ENCODE measurements at places on chromosomes 12 and 14. TPM values are rescaled to one million over a fixed set of nuclear protein-coding genes. Genes with fewer than 3 reads are reported as not detected.

DNA sequence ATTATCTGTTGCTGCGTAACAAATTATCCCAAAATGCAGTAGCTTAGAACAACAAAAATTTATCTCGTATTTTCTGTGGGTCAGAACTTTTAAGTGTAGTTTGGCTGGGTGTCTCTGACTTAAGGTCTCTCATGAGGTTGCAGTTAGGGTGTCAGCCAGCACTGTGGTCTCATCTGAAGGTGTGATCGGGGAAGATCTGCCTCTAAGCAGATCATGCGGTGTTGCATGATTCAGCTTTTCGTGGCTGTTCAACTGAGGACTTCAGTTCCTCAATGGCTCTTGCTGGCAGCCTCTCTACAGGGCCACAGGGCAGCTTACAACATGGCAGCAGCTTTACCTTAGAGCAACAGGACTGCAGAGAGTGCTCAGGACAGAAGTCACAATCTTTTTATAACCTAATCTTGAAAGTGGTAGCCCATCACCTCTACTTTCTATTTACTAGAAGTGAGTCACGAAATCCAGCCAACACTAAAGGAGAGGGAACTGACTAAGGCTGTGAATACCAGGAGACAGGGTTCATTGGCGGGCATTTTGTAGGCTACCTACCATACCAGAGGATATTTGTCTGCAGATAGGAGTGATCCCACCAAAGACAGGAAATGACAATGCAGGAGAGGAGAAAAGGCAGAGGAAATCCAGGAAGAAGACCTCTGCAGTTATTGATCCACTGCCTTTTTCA lies 1.8 kb upstream of the TMPRSS12 start:
- no peaks in the 10 kb centered on the region for H3K36me3 ChIP-seq
- no peak overlapping the region for H3K27ac ChIP-seq
- H3K4me1 ChIP-seq: peaks cover 3% of the 10 kb centered on the region
- DNase-seq: no peak
- H3K4me3 ChIP-seq: no peak overlapping the region

The FSCB gene
- total RNA-seq: not detected

DNA sequence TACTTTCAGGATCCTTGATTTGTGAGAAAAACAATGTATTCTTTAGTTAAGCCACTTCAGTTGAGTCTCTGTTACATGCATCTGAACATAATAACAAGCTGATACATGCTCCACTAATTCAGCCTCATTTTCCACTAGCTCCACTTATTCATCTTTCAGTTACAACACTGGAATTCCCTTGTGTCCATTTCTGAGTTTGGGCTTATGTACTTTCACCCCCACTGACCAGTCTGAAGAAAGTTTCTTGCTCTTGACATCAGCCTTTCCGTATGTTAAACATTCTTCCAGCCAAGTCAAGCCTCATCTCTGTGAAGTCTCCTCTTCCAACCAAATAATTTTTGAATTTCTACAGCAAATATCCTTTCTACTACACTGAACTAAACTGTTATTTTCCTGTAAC lies 592.5 kb upstream of the NOVA1 start:
- H3K4me3 ChIP-seq: no peak overlapping the region
- no peaks in the 10 kb centered on the region for H3K27me3 ChIP-seq
- H3K36me3 ChIP-seq: no peaks in the 10 kb centered on the region
- H3K27ac ChIP-seq: no peak overlapping the region
- no peak for DNase-seq

DNA sequence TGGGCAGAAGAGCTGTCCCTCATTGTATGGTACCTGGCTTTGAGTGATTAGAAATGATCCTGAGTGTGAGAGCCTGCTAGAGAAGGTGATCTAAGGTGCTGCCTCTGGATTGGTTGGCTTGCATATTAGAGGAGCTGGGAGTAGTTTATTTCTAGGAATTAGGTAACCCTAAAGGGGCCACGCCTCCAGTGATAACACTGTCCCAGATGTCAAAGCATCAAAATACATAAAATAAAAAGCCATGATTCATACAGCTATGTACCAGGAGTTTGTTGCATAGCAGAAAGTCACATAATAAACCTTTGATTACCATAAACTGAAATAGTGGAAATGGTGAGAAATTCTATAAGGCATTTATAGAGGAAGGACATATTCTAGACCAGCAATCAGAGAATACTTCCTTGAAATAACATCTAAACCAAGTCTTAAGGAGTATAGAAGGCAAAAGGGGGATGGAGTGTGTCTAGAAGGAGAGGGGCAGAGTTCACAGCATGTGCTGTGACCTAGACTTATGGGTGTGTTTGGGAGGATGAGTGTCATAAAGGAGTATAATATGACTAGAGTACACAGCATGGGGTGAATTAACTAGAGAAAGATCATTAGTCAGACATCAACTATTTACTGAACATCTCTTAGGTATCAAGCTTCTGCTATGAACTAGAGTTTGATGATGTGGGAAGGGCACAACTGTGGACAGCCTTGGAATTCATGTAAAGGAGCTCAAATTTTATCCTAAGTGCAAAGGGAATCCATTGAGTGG lies 686.4 kb downstream of the GALC start:
- H3K36me3 ChIP-seq: no peaks in the 10 kb centered on the region
- H3K27ac ChIP-seq: no peak overlapping the region
- no peak overlapping the region for H3K4me3 ChIP-seq
- H3K27me3 ChIP-seq: no peaks in the 10 kb centered on the region

GRCh38 chr12:2169940-2170339 lies 117.2 kb downstream of the CACNA1C start:
- H3K4me1 ChIP-seq: no peaks in the 10 kb centered on the region
- no peak for DNase-seq
- H3K27me3 ChIP-seq: no peaks in the 10 kb centered on the region
- H3K36me3 ChIP-seq: no peaks in the 10 kb centered on the region

The B4GALNT1 gene
- 0.27 TPM for total RNA-seq

DNA sequence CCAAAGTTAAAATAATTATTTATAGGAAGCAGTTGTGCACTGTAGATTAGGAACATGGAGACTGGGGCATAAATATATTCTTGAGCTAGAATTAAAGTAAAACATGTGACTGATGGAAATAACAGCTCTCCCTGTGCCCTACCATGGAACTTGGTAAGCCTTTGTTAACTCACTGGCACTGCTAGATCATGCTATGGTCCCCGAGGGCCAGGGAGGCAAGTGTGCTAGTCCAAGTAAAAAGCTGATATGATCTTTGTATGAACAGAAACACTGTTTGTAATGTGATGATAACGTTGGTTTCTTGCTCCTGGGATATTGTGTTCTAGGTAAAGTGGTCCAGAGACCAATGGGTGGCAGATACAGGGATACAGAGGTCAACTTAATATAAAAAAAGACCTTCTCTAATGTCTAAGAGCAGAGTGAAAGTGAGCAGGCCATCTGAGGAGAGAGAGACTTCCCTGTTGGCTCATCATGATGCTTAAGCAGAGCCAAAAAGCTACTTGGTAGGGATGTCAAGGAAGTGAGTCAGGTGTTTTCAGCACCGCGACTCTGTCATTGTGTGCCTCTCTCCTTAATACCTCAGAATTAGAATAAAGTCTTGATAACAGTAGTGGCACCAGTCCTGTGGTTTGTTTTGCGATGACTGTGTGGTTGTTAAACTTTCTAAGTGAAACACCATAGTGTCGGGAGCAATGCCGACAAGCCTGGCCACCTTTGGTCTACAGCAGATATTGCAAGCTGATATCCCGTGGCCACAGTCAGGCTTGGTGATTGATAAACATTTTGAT lies 27.6 kb downstream of the BICD1 start:
- no peak overlapping the region for H3K27ac ChIP-seq
- no peaks in the 10 kb centered on the region for H3K27me3 ChIP-seq
- no peak for DNase-seq
- H3K36me3 ChIP-seq: no peaks in the 10 kb centered on the region
- no peaks in the 10 kb centered on the region for H3K4me1 ChIP-seq
- H3K4me3 ChIP-seq: no peak overlapping the region

The PPM1H gene
- total RNA-seq: 0.76 TPM

DNA sequence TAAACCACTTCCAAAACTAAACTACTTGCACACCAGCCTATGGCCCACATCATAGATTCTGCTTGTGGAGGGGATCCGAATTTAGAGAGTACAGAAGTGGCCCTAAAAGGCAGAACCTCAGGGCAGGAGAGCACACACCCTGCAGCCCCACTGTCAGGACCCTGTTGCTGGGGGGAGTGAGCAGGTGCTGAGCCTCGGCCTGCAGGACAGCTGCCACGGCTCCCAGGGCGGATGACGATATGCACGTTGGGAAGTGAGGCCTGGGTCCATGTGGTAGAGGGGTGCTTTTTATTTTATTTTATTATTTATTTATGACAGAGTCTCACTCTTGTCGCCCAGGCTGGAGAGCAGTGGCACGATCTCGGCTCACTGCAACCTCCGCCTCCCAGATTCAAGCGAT lies 73.5 kb downstream of the TNFAIP2 start:
- no peak overlapping the region for H3K4me3 ChIP-seq
- peaks cover 34% of the 10 kb centered on the region for H3K4me1 ChIP-seq
- H3K27me3 ChIP-seq: no peaks in the 10 kb centered on the region
- H3K36me3 ChIP-seq: no peaks in the 10 kb centered on the region
- no peak for DNase-seq

The DBX2 gene
- total RNA-seq: not detected

DNA sequence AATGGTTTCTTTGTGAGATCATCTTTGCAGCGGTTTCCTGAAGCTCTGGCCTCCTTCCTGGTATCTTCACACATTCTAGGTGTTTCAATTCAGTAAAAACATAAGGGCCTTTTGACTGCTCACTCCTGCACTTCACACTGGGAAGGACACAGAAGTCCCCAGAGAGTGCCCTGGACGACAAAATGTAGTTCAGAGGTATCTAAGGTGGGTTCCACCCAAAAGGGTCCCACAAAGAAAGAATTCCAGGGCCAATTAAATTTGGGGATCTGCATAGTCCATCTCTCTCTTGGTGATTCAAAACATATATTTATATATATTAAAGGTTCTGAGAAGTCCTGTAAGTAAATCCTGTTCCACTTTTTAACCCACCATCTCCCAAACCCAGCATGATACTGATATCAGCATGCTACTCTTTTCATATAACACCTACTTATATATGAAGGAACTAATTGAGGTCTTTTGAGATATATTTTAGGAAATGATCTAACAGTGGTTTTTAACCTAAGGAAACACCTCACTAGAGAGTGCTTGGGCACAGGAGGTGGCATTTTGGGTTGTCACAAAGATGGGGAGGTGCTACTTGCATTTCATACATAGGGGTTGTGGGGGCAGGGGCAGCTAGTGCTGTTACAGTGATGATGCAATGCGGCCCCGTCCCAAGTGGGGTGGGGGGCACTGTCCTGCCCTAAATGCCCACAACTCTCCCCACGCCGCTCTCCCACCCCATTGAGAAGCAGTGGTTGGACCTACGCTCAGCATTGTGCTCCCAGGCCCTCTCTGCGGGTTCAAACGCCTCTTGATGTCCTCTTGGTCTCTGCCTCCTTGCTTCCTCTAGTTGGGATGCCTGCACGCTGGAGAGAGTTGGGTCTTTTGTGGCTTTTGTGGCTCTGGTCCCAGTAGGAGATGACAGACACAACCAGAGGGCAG lies 109.4 kb downstream of the ARF6 start:
- peak overlapping the region; percentile 97 for H3K27ac ChIP-seq
- no peaks in the 10 kb centered on the region for H3K36me3 ChIP-seq
- peaks cover 85% of the 10 kb centered on the region for H3K4me1 ChIP-seq

The PLCZ1 gene
- total RNA-seq: not detected

DNA sequence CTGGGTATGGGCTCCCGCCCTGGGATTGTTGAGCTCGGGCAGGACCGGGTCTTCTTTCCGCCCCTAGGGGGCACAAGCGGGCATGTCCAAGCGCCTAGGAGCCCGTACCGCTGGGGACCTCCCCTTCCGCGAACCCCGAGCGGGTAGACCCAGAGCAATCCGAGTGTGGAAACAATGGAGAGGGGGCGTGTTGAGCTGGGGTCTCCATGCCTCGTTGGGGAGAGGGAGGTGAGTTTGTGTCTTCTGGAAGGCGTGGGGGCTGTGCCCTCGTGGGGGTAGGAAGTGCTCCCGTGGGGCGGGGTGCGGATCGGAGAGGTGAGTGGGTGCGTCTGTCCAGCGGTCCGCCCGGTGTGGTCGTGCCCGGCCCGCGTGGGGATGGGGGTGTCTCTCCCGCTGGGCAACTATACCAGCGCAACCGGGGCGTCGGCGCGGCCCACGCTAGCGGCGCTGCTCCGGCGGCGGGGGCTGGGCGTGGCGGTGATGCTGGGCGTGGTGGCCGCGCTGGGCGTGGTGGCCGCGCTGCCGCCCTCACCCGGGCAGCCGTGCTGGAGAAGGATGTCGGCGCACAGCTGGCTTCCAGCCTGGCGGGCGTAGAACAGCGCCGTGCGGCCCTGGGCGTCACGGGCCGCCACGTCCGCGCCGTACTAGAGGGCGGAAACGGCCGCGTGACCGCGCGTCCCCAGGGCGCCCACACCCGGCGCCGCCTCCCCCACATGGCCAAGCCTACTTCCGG lies 12.2 kb downstream of the AGAP2 start:
- H3K4me3 ChIP-seq: peak overlapping the region; percentile 86
- no peaks in the 10 kb centered on the region for H3K27me3 ChIP-seq
- no peaks in the 10 kb centered on the region for H3K36me3 ChIP-seq
- peak overlapping the region; percentile 87 for H3K27ac ChIP-seq

- H3K36me3 ChIP-seq: no peaks in the 10 kb centered on the region
- H3K27ac ChIP-seq: no peak overlapping the region
- no peak for DNase-seq
Measured at GRCh38 chr12:7150356-7150755, 20.2 kb downstream of the CLSTN3 start.

The FAM181A gene
- total RNA-seq: not detected

- H3K27me3 ChIP-seq: no peaks in the 10 kb centered on the region
- H3K36me3 ChIP-seq: no peaks in the 10 kb centered on the region
- no peak overlapping the region for H3K4me3 ChIP-seq
Measured at GRCh38 chr12:116642106-116642505, 82.9 kb downstream of the MAP1LC3B2 start.

- H3K4me1 ChIP-seq: peaks cover 17% of the 10 kb centered on the region
- H3K4me3 ChIP-seq: no peak overlapping the region
- no peaks in the 10 kb centered on the region for H3K36me3 ChIP-seq
- H3K27me3 ChIP-seq: no peaks in the 10 kb centered on the region
- DNase-seq: no peak
Measured at GRCh38 chr12:93065896-93066295, 136.8 kb upstream of the EEA1 start.

DNA sequence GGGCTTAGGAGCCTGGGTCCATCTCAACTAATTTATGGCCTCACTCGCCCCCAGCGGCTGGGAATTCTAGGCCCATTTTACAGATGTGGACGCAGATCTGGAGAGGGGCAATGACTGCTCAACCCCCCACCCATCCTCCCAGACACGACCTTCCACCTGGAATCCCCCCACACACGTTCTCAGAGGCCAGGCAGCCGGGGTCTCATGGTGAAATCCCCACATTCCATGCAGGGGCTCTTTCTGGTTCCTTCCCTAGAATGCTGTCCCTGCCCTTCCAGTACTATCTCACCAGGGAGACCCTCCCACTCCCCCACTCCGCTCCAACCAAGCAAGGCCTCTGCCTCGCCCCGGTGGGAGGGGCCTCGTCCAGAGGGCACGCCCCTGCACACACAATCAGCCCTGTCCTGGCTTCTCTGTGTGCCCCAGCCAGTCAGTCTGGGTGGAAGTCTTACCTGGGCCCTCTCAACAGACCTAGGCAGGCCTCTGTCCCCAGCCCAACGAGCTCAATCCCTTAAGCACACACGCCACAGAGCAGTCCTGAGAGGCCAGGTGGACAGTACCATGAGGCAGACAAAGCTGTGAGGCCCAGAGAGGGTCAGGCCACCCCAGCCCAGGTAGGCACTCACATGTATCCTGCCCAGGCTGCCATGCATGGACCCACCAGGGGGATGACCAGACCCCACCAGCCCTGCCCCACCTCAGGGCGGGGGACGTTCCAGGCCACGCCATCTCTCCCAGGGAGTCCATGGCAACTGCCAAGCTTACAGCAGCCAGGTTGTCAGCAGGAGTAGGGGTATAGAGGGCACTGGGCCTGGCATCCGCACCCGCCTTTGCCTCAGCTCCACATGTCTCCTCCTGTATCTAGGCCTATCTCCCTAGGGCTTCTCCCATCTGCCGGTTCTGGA lies 1.3 kb upstream of the ANKRD9 start:
- no peaks in the 10 kb centered on the region for H3K27me3 ChIP-seq
- peak overlapping the region; percentile 60 for H3K4me3 ChIP-seq
- DNase-seq: no peak
- H3K4me1 ChIP-seq: peaks cover 34% of the 10 kb centered on the region

Measured in esophagus squamous epithelium (tissue), 5 donors.